ENCODE measurements at places on chromosomes 12 and 14.

- DNase-seq, result no peak
Measured at GRCh38 chr12:89453121-89453978, 71.2 kb downstream of the GALNT4 start.

- no peak for DNase-seq
Measured at GRCh38 chr14:97544571-97544970, 747.4 kb downstream of the VRK1 start.

DNA sequence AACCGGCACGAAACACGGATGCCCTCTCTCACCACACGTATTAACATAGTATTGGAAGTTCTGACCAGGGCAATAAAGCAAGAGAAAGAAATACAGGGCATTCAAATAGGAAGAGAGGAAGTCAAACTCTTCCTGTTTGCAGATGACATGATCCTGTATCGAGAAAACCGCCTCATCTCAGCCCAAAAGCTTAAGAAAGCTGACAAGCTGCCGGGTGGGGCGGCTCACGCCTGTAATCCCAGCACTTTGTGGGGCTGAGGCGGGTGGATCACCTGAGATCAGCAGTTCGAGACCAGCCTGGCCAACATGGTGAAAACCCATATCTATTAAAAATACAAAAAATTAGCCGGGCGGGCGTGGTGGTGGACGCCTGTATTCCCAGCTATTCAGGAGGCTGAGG, 17.7 kb downstream of the OR6S1 start:
- no peak for DNase-seq

DNA sequence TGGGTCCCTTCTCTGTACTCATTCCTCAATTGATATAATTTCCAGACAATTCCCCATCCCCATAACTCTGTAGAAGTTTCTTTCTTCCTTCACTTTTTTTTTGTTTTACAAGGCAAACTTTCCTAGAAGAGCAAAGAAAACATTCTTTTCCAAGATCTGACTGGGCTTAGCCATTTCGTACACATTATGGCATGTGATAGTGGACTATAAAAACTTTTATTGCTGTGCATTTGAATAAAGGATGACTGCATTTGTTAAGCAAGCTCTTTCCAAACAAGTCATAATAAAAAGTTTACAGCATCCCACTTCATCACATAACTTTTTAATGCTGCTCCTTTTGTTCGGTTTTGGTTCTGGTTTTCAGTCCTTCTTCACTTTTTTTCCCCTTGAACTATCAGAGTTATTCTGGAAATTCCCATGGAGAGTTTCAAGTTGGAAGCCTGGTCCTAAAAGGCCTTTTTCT, 231.0 kb upstream of the HMGA2 start:
- no peak for DNase-seq

GRCh38 chr14:35949920-35950513, 123.9 kb downstream of the BRMS1L start:
- no peak for DNase-seq
